Retinal pigment epithelial cell (primary cell): ENCODE measurements at places on chromosomes 2 and 18.

- no peak for DNase-seq
Observed at GRCh38 chr18:35524226-35524625, 26.5 kb upstream of the INO80C start.

DNA sequence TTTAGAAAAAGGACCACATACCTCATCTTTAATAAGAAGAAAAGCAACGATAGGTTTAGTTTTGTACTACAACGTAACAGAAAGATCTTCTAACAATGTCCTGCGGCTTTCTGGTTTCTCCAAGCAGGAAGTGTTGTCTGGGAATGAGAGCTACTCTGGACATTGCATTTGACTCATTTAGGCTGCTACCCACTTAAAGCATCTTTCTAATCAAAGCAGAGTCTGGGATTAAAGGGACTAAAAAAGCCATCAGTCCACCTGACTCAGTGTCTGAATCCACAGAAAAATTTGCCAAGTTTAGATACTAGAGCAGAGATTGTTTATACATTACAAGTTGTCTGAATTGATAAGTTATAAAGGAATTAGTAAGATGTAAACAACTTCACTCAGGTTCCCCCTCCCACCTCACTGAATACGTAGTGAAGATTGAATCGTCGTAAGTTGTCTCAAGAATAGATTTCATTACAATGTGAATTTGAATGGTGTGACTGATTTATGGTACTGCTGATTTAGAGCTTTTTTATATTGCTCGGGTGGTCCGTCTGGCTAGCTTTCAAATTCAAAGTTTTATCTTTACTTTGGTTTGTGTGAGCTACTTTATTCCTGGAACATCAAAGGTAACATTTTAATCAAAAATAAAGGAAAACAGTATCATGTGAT is 70.2 kb upstream of the SMIM21 start:
- no peak for DNase-seq

GRCh38 chr18:64979791-64980190 is 771.0 kb upstream of the CDH7 start:
- no peak for DNase-seq

DNA sequence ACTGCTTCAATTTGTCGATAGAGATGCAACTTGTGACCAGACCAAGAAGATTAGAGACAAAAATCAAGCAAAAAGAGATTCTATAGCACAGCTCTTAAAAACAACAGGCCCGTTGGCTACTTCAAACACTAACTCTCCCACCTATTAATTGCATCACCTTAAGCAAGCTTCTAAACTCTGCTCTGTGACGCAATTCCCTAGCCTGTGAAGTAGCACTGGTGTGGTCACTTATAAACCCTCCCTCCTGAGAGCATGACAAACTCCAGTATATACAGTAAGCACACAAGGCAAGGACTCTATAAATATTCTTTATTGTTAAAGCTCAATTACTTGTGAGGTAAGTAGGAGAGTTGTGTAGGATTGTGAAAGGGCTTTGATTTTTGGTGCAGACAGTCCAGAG is 72.3 kb downstream of the CMPK2 start:
- DNase-seq, result no peak

- no peak for DNase-seq
Observed at GRCh38 chr2:127061375-127062273, 45.3 kb downstream of the BIN1 start.
